CD4-positive, alpha-beta T cell treated with Interleukin-4 for 1 hour (primary cell): ENCODE measurements at places on chromosomes 12 and 14.

- no peak for DNase-seq
Measured at GRCh38 chr14:70468731-70469130, 16.8 kb downstream of the ADAM21 start.

DNA sequence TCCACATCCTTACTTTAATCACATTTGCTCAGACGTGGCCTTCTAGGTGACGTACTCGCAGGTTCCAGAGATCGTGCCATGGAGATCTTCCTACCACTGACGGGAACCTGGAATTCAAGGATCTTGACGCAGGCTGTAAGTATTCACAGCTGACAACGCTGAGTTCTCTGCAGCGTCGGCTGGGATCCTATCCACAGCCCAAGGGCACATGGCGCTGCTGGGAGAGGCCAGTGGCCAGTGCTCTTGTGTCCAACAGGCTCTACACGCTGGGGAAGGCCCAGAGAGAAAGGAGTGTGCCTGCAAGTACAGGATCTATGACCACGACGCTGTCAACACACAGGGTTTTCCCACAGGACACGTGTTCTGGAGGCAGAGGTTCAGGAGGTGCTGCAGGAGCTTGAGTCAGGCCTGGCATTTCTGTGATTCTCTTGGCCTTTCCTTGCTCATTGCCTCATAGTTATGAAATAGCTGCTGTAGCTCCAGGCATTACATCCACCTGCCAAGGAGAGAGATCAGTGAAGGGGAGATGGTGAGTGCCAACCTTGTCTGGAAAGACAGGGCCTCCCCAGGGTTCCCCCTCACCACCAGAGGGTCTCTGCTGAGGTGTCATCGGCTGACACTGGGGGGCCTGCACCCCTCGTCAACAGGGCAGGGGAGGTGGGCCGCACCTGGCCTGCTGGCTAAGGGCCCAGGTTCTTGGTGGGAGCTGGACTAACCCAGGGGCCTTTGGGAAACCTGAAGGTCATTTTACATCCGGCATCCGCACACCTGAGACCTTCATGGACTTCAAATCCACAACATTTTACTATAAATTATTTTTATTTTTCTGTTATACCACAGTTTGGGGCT lies 21.3 kb downstream of the LRCOL1 start:
- no peak for DNase-seq

- no peak for DNase-seq
Measured at GRCh38 chr14:74595006-74595735, 16.9 kb downstream of the LTBP2 start.

DNA sequence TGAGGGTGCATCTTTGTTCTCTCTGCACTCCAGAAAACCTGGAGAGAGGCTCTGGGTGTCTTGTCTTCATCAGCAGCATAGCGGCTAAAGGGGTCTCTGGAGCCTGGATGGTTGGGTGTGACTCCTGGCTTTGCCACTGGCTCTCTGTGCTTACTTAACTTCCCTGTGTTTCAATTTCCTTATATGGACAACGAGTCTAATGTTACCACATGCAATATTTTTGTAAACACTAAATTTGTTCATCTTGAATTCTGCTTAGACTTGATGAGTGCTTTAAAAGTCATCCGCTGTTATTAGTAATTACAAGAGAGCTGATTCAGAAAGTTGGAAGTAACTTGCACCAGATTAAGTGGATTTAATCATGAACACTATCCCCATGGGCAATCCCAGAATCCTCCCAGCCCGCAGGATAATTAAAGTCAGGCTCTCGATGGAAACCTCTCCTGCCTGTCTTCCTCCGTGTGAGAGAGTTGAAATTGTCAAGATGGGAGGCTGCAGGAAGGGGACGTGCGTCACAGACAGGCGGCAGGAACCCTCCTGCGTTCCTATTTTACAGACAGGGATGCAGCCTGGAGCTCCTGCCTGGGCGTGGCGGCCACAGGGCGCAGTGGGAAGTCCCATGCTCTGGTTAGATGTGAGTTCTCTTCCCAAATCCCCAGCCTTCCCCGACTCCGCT lies 201.2 kb downstream of the TTC8 start:
- DNase-seq = no peak

DNA sequence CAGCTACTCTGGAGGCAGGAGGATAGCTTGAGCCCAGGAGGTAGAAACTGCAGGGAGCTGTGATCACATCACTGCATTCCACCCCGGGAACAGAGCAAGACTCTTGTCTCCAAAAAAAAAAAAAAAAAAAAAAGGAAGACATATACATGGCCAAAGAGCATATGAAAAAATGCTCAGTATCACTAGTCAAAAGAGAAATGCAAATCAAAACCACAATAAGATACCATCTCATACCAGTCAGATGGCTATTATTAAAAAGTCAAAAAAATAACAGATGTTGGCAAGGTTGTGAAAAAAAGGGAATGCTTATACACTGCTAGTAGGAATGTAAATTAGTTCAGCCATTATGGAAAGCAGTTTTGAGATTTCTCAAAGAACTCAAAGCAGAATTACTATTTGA lies 174.8 kb upstream of the ATF7IP start:
- no peak for DNase-seq

DNA sequence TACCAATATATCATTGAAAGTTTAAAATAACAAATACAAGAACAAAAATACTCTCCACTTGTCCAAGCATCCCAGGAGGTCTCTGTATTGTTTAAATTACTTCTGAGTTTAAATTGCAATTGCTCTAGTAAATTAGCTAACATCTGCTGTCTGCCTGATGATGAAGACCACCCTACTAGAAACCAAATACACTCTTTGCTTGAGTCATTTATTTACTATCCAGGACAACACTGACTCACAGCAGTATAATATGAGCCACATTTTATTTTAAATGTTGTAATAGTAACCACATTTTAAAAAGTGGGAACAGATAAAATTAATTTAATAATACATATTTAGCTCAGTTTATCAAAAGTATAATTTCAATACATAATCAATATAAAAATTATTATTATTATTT lies 62.9 kb upstream of the EEA1 start:
- DNase-seq = no peak

GRCh38 chr12:40078266-40078665 lies 27.6 kb downstream of the SLC2A13 start:
- DNase-seq = no peak

DNA sequence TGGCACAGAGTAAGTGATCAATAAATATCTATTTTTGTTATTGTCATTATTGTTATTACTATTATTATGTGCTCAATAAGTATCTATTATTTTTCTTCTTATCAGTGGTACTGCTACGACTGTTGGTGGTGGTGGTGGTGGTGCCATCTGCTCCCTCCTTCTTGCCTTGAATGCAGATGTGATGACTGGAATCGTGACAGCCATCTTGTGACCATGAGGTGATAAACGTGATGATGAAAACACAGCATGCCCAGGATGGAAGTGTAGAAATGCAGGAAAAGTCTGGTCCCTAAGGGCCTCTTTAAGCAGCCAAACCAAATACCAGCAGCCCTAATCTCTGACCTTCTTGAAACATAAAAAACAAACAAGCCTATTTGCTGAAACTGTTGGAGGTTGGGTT lies 22.4 kb downstream of the SLC6A12 start:
- no peak for DNase-seq

GRCh38 chr14:42222924-42223471 lies 616.3 kb downstream of the LRFN5 start:
- DNase-seq = no peak

- no peak for DNase-seq
Measured at GRCh38 chr14:61037215-61037614, 56.2 kb downstream of the SLC38A6 start.

DNA sequence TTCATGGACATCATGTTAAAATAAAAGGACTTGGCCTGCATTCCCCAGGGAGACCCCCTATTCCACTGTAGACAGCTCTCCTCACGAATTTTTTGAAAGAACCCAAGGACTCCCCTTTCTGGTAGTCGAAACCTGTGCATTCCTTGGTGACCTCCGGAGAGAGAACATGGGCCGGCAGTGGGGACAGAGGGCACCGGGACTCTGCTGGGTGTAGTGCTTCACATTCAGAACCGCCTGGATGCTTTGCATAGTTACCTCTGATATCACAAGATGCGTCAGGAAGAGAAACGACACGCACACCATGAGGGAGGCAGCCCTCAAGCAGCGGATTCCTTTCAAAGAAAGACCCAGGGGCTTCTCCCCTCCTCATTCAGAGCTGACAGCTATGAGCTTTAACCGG lies 9.7 kb downstream of the CKAP4 start:
- no peak for DNase-seq

DNA sequence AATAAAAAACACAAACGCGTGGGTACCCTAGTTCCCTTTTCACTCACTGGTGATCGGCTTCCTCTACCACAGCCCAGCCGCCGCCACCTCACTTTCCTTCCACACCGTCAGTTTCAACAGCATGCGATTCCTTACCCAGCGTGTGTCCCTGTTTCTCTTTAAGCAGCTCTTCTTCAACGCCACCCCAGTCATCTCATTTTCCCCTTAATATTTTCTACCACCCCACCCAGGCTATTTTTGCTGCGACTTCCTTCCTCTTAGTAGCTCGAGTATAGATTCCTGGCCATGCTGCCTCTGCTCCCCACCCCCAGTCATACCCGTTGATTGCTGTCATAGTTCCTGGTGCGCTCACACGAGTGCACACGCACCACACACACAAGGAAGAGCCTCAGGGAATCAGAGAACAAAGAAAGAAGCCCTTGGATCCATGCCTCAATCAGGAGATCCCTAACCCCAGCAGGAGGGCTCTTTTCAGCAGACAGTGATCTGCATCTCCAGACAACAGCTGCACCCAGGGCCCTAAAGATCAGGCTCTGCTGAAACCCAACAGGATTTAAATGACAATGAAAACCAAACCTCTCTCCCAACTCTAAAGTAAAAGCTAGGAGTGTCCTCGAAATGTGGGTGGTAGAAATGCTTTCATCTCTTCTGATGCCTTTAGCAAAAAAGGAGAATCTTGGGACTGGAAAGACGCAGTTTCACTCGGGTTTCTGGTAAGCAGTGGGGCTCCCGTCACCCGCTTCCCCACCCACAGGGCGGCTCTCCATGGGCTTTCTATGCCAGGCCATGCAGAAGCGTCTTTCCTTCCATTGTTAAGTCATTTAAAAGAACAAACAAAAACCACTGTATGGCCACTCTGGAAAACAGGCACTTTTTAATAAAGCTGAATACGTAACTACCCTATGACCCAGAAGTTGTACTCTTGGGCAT lies 23.8 kb downstream of the VPS37B start:
- peak; percentile 51 for DNase-seq

DNA sequence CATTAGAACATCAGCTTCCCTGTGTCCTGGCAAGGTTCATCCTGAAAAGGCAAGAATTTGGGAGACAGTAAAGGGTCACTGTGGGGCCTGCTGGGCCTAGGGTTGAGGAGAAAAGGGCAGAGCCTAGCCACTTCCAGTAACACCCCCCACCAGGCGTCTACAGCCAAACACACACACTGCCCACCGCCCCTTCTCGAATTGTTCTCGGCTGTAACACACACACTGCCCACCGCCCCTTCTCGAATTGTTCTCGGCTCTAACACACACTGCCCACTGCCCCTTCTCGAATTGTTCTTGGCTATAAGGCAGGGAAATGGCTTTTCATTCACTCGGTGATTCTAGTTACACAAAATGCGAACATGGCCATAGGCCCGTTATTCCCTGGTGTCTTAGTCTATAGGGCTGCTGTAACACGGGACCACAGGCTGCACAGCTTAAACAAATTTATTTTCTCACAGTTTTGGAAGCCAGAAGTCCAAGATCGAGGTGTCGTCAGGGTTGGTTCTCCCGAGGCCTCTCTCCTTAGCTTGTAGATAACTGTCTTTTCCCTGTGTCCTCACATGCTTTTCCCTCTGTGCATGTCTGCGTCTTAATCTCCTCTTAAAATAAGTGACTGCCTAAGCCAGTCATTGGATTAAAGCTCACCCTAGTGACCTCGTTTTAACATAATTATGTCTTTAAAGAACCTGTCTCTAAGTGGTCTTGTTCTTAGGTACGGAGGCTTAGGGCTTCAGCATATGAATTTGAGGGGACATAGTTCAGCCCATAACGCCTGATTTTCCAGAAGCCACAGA lies 171.0 kb downstream of the ADGRD1 start:
- DNase-seq = no peak

GRCh38 chr14:93056840-93057585 lies 58.7 kb downstream of the ITPK1 start:
- no peak for DNase-seq

- no peak for DNase-seq
Measured at GRCh38 chr12:41897593-41897992, 247.1 kb downstream of the GXYLT1 start.

GRCh38 chr14:88831284-88831683 lies 6.8 kb downstream of the TTC8 start:
- DNase-seq = no peak

DNA sequence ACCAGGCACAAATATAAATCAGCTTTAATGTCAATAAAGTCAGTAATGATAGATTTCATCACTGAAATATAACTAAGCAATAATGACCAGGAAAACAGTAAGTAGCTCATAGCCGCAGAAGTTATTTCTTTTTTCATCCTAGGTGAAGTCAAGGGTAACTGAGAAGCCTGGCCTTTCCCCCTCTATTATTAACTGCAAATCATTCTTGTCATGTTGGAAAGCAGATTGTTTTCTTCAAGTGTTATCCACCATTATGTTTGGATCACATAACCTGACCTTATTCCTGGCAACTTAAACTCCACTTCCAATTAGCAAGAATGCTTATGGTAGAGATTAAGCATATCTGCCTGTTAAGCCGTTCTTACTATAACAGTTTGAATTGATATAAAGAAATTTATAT lies 603.4 kb upstream of the FOXG1 start:
- DNase-seq = no peak

DNA sequence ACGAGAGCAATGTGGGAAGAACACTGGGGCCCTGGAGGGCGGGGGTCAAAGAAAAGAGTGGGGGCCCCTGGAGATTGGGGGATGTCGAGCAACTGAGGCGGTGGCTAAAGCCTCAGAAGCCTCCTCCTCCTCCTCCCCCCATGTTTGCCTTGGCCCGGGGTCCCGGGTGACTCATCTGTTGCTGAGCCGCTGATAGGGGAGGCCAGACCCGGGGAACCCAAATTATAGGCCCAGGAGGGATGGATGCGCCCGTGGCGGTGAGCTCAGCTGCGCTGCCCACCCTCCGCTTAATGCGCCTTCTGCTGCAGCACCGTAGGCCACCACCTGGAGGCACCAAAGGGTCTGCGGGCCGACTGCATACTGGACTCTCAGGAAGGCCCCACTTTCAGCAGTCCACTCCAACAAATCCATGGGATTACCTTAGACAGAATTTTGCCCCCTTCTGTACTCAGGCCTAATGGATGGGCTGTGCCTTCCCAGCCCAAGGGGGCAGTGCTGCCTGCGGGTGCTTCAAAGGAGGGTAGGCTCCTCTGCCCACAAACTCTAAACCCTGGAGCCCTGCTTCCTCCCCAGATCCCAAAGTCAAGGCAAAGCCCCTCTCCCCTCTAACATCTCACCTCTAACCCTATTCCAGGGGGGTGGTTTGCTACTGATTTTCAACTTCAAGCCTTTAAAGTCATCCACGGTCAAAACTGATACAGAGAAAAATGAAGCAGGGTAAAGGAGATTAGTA lies 2.6 kb upstream of the WNT10B start:
- peak; percentile 39 for DNase-seq

GRCh38 chr12:40292788-40293429 lies 68.1 kb downstream of the LRRK2 start:
- no peak for DNase-seq

GRCh38 chr14:104138098-104138717 lies at the start of gene KIF26A:
TSS of gene KIF26A (plus strand) at chr14:104138587. CDS start at chr14:104138723, 136 bp downstream.
- DNase-seq = no peak
